NCI-H2107 (cell line): ENCODE measurements at places on chromosomes 4 and X.

DNA sequence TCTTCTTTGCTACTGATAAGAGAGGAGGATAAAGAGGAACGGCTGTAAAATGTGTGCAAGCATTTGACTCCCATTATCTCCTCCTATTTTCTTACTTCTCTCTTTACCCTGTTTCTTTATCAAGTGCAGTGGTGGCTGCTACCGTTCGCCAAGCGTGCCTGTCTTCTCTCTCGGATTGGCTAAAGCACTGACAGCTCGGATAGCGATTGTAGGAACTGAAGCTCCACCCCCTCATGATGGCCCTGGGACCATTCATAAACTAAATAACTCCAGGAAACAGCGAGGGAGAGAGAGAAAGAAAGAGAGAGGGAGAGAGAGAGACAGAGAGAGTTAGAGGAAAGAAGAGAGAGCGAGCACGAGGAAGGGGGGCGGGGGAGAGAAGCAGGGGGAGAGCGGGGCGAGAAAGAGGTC lies 305 bp upstream of the MAB21L2 start:
- DNase-seq = no peak

- DNase-seq = no peak
Measured at GRCh38 chr4:3874028-3874415, 107.8 kb downstream of the ADRA2C start.

DNA sequence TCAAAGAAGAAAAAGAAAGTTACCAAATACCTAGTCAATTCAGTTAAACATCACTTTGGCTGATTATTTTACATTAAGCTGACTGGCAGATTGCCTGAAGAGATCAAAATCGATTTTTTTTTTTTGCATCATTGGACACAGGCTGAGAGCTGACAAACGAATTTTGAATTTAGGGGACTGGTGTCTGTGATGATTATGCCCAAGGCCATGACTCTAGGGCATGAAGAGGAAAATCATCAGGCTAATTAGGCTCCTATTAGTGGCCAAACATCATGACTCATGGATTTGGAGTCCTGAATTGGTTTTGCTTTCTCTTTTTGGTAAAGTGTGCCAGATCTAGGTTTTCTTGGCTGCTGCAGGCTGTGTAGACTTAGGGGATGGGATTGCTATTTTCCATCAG lies 829.3 kb upstream of the LCORL start:
- DNase-seq = no peak

DNA sequence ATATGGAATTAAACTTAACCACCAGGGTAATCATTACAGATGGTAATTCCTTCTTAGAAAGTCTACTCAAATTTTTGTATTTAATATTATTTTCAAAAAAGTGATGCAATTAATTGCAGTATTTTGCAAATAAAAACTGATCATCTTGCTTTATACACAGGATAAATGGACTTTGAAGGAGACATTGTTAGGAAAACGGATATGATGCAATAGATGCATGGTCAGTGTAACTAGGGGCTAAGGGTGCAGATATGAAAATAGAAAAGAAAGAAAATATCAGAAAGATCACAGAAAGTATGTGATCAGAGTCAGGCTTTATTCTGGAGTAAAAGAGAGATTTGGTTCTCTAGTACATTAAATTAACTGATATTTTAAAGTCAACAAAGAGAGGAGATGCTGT lies 401.7 kb downstream of the TLL1 start:
- DNase-seq = no peak

- no peak for DNase-seq
Measured at GRCh38 chr4:87073199-87074120, 138.6 kb downstream of the AFF1 start.

DNA sequence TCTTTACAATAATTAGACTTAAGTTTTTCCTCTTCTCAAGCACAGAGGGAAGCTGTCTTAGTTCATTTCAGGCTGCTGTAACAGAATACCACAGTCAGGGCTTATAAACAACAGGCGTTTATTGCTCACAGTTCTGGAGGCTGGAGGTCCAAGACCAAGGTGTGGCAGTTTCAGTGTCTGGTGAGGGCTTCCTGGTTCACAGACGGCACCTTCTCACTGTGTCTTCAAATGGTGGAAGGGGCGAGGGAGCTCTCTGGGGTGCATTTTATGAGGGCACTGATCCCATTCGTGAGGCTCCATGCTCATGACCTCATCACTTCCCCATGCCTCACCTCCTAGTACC lies 115.7 kb upstream of the MXRA5 start:
- DNase-seq = no peak

GRCh38 chr4:70885174-70885573 lies 17.0 kb upstream of the MOB1B start:
- no peak for DNase-seq

GRCh38 chrX:69396916-69397315 lies 107.2 kb upstream of the NALF2 start:
- DNase-seq = no peak

- DNase-seq = no peak
Measured at GRCh38 chr4:151905197-151905596, 144.4 kb upstream of the GATB start.

- DNase-seq = no peak
Measured at GRCh38 chrX:20954014-20954413, 420.2 kb upstream of the CNKSR2 start.

- DNase-seq = no peak
Measured at GRCh38 chr4:185134307-185134869, 8.7 kb upstream of the SLC25A4 start.

DNA sequence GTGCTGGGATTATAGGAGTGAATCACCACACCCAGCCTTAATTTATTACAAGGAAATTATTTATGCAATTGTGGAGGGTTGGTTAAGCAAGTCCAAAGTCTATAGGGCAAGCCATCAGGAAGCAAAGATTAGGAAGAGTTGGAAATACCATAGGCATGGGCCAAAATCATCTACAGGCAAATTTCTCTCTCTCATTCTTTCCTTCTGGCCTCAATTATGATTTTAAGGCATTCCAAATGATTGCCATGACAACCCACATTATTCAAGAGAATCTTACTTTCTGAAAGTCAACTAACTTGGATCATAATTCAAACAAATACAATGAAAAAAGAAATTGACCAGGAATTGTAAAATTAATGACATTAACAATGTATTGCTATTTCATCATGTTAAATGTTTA lies 400.8 kb downstream of the GPM6A start:
- DNase-seq = no peak

- no peak for DNase-seq
Measured at GRCh38 chrX:131745942-131746489, 202.1 kb downstream of the OR13H1 start.

- DNase-seq = no peak
Measured at GRCh38 chr4:73753215-73753614, 12.8 kb downstream of the CXCL8 start.

DNA sequence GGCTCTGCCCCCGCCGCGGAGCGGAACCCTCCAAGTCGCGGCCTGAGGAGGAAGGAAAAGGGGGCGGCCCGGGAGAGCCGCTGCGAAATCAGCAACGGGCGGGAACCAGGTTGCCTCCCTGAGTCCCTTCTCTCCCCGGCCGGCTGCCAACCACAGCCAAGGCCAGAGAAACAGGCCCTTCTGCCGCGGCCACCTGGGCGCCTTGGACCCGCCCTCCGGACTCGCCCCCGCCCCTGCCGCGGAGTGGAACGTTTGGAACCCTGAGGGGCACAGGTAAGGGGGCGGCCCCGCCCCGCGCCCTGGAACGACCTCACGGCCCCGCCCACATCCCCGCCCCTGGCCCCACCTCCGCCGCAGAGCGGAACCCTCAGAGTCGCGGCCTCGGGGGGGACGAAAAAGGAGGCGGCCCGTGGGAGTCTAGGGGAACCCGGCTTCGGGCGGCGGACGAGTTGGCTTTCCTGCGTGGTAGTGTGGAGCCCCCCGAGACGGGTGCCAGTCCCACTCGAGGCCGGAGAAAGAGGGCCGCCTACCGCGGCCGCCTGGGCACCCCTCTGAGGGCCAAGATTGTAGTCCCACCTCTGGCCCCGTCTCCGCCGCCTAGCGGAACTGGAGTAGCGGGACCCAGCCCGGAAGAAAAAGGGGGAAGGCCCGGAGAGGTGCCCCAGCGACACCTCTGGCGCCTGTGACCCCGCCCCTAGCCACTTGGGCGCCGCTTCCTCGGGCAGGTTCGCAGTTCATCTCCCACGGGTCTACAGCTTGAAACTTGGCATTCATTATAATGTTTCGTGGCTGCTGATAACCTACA lies 669 bp upstream of the PHKA2 start:
- peak; percentile 81 for DNase-seq

- no peak for DNase-seq
Measured at GRCh38 chr4:34932591-34932990, 1311.7 kb downstream of the ARAP2 start.

GRCh38 chr4:36712013-36712412 lies 430.6 kb downstream of the DTHD1 start:
- no peak for DNase-seq

DNA sequence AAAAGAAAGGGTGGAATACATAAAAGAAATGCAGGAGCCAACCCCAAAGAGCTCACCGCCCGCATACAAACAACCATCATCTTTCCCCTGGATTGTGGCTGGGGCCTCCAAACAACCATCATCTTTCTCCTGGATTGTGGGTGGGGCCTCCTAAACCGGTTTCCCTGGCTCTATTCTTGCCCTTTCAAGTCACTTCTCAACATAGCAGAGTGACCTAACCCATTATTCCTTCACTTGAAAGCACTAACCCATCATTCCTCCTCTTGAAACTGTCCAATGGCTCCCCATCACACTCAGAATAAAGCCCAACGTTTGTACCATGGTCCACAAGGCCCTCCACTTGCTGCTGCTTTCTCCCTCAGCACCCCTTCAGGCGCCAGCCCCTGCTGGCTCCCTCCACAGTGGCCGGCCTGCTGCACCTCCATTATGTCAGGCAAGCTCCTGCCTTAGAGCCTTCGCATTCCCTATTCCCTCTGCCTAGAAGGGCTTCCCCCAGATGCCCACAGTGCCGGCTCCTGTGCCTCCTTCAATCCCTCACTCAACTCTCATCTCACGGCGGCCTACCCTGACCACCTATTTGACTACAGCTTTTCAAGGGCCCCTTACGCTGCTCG lies 24.1 kb downstream of the SMIM43 start:
- no peak for DNase-seq

- DNase-seq = no peak
Measured at GRCh38 chrX:153845842-153846241, 15.5 kb upstream of the PDZD4 start.

GRCh38 chrX:24173115-24173847 lies 23.8 kb downstream of the ZFX start:
- DNase-seq = no peak

- no peak for DNase-seq
Measured at GRCh38 chr4:20493761-20494353, 206.4 kb upstream of the PACRGL start.

- no peak for DNase-seq
Measured at GRCh38 chrX:44946771-44947170, 73.8 kb downstream of the KDM6A start.

DNA sequence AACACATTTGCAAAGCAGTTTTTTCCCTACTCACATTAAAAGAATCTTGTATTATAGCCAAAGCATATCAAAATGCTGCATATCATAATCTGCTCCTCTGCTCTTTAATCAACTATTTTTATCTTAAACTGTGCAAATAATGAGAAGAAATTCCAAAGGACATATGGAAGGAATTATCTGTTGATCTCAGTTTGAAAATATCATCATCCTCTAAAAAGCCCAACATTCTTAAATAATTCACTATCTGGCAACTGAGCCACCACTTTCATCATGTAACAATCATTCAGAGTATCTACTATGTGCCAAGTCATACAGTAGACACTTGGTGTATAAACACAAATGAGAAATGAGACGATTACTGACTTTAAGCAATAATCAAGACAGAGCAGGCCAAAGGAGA lies 63.0 kb downstream of the PRSS12 start:
- no peak for DNase-seq

- no peak for DNase-seq
Measured at GRCh38 chr4:94939791-94940519, 182.2 kb downstream of the BMPR1B start.

GRCh38 chr4:142064181-142064580 lies 427.8 kb downstream of the IL15 start:
- DNase-seq = no peak

DNA sequence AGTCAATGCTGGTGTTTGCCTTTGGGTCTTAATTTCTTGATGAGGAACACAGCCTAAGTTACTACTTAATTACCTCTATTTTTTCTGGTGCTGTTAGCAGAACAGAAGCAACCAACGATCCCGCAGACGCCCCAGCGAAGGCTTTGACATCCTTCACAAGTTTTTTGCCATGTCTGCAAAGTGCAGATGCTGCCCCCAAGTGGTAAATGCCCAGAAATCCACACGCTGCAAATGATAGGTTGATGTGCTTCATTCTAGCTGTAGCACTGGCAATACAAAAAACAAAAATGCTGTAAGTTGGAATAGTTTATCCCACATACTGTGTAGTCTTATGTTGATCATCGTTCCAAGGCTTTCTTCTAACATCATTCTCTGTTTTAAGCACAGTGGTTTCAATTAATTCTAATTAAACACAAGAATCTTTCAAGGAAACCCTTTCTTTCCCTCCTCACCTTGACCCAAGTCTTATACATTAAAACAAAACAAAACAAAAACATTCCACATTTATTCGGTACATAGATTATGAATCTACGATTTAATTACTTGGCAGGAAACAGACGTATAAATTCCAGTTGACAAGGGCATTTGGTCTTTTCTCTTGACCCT lies 1.2 kb downstream of the PNPLA4 start:
- peak; percentile 60 for DNase-seq

- DNase-seq = no peak
Measured at GRCh38 chrX:10326578-10326977, 169.8 kb downstream of the CLCN4 start.

DNA sequence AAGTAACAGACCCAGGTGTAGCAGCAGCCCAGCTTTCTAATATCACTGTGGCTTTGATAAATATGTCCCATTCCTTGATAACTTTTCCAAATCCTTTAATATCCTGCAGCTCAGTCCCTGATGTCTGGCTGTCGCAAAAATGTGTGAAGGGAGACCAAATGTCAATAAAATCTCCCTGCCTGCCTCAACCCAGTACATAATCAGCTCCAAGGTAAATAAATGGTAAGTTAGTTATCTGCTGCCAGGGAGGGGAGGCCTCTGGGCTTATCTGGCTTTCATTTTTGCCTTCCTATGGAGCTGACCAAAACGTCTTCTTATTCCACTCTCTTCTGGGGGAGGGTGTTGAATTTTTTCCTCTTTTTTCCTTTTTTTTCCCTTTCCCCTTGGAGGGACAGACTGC lies 630.6 kb downstream of the MID1IP1 start:
- DNase-seq = no peak

GRCh38 chr4:81360737-81361136 lies 111.0 kb downstream of the RASGEF1B start:
- DNase-seq = no peak

- DNase-seq = no peak
Measured at GRCh38 chr4:53613428-53613827, 22.1 kb upstream of the LNX1 start.

GRCh38 chr4:146347822-146348221 lies 133.5 kb downstream of the REELD1 start:
- no peak for DNase-seq

GRCh38 chr4:182478475-182478874 lies 235.3 kb downstream of the TENM3 start:
- DNase-seq = peak; percentile 23

GRCh38 chr4:145044341-145044740 lies 53.7 kb downstream of the ANAPC10 start:
- no peak for DNase-seq
